ENCODE measurements at places on chromosomes 13 and 19.

DNA sequence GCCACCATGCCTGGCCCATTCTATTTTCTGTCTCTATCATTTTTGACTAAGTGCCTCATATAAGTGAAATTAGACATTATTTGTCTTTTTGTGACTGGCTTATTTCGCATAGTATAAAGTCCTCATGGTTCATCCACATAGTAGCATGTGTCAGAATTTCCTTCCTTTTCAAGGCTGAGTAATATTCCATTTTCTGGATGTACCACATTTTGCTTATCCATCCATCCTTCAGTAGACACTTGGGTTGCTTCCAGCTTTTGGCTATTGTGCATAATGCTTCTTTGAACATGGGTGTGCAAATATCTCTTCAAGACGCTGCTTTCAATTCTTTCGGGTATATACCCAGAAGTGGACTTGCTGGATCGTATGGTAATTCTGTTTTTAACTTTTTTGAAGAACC, 51.5 kb upstream of the USE1 start:
- no peak for DNase-seq

- DNase-seq: no peak
These were observed 14.6 kb downstream of the KCTD15 start for GRCh38 chr19:33811246-33811645.

- no peak for DNase-seq
These were observed 1.5 kb downstream of the ARID3A start for GRCh38 chr19:927351-927779.

GRCh38 chr13:66635526-66635925, 594.6 kb downstream of the PCDH9 start:
- DNase-seq: no peak

DNA sequence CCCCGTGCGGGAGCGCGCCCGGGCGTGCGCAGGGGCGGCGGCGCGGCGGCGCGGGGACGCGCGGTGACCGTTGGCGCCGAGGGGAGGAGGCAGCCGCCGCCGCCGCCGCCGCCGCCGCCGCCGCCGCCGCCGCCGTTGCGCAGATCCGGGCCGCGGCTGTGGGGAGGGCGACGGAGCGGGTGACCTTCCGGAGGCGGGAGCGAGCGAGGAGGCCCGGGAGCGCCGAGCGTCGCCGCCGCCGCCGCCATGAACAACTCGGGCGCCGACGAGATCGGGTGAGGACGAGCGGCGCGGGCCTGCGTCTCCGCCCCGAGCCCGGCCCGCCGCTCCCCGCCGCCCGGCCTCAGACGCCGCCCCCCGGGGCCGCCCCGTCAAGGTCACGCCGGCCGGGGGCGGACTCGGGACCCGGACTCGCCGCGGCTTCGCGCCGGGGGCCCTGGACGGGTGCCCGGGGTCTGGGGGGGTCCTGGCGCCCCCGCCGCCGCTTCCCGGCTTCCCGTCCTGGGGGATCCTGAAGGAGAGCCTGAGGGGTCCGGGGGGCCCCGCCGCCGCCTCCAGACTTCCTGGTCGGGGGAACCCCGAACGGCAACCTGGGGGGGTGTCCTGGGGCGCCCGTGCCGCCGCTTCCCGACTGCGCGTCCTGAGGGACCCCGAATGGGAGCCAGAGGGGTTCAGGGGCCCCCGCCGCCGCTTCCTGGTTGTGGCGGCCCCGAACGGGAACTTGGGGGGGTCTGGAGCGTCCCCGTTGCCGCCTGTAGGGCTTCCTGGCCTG, at the start of gene DAZAP1:
Gene DAZAP1, plus strand, starts transcription at position 59 of the 772 bp plus-strand sequence. Its CDS starts 188 bp downstream, at position 247.
- no peak for DNase-seq

DNA sequence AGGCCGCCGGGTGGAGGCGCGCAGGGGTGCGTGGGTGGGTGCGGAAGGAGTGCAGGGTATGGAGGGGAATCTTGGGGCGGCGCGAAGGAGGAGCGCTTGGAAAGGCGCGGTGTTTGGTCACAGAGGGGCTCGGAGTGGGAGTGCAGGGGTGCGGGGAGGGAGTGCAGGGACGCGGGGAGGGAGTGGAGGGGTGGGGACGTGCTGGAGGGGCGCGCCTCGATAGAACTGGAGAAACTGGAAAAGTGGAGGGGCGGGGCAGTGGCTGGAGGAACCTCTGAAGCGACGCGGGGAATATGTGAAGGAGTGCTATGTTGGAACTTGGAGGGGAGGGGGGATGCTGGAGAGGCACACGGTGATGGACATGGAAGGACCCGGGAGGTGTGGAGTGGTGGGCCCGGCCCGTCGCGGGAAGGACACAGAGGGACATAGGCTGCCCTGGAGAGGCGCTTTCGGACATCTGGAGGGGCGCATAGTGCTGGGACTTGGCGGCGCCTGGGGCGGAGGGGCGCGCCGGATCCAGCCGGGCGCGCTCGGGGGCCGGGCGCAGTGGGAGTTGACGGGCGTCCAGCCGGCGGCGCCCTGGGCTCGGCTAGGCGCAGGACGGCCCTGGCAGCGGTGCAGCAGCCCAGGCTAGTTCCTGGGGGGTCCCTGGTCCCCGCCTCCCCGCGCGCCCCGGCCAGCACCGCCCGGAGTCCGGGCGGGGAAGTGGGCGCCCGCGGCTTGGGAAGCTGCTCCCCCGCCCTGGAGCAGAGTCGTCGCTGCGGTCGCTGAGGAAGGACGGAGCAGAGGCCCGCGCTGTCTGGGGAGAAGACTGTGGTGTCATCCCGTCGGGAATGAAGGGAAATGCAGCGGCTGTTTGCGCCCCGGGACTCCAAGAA, 20.8 kb upstream of the SGCG start:
- no peak for DNase-seq

DNA sequence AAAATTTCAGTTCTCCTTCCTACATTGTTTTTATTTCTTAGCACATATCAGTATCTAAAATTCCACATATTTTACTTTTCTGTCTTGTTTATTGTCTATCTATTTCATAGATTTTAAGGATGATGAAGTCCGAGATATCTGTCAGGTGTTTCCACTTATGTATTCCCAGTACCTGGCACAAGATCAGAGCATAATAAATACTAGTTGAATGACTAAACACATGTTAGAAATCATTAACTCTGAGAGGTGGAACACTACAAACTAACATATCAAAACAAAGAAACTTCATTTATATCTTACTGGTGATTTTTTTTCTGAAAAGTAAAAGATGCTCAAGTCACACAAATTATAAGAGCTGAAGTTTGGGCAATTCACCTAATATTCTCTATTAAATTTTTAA, 1208.3 kb downstream of the PCDH9 start:
- no peak for DNase-seq

Data from NCI-H1436 treated with DMSO at 0.1 percent for 48 hours (cell line).